T1000 (cell line): ENCODE measurements at places on chromosomes 5 and 9.

DNA sequence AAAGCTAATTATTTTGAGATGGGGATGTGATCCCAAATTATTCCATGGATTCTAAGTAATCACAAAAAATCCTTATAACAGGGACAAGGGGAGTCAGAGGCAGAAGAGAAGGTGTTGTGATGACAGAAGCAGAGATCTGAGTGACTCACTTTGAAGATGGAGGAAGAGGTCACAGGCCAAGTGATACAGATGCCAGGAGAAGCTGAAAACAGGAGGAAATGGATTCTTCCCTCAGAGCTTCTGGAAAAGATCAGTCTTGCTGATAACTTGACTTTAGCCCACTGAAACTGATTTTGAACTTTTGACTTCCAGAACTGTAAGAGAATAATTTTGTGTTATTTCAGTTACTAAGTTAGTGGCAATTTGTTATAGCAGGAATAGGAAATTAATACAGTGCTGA is 105.3 kb downstream of the GCNT1 start:
- no peak for DNase-seq

- no peak for DNase-seq
Measured at GRCh38 chr9:129310666-129311350, 132.7 kb upstream of the IER5L start.

GRCh38 chr9:99238331-99238730 is 16.2 kb downstream of the SEC61B start:
- no peak for DNase-seq

DNA sequence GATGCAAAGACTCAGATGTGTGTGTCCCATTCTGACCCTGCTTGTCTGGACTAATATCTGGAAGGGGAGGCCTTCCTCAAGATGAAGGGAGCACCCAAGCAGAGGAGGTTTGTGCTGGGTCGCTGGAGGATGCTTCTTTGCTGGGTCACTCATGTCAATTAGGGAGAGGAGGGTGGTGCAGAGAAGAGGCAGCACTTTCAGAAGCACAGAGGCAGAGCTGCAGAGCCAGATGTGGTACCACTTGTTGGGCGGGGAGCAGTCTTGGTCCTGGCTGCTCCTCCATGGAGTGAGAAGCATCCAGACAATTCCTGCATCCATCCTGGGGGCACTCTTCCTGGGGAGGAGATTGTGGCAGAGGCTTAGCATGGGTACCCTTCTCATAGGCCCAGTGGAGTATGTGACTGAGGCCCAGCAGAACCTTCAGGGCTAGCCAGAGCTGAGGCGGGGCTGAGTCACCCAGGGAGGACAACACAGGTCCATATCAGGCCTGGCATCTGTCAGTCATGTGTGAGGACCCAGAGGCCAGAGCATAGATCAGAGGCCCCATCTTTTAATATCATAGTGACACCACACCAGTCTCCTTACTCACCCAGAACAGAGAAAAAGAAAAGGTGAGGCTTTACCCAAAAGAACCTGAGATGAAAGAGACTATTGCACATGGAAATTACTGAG is 59.8 kb downstream of the TNFSF15 start:
- no peak for DNase-seq

- DNase-seq = no peak
Measured at GRCh38 chr5:94745786-94746730, 127.6 kb downstream of the SLF1 start.

DNA sequence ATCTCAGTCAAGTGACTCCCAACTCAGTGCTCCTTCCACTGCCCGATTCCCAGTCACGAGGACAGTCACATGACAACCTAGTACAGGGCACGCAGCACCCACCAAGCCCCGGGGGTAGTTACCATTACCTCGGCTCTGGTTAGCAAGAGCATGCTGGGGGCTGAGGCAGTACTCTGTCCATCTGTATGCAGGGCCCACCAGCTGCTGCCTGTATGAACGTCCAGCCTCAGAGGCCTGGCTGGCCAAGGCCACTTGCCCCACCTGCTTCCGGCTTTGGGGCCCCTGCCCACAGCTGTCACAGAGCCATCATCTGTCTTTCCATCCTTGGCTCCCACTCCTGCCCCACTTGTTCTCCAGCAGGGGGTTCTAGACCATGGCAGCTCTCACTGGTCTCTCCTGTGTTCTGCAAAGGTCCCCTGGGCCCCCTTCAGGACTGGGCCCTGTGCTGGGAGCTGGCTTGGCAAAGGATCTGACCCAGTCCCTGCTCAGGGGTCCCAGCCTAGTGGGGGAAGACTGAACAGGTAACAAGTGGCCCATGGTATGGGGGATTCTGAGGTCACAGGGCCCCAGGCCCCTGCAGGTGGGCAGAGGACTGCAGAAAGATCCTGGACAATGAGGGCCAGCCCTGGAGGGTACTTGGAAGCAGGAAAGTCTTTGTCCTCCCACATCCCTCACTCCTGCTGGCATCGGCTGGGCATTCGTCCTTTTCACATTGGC is 3.3 kb downstream of the RPL35 start:
- no peak for DNase-seq

- no peak for DNase-seq
Measured at GRCh38 chr5:160420331-160420610, 1.4 kb upstream of the PTTG1 start.

DNA sequence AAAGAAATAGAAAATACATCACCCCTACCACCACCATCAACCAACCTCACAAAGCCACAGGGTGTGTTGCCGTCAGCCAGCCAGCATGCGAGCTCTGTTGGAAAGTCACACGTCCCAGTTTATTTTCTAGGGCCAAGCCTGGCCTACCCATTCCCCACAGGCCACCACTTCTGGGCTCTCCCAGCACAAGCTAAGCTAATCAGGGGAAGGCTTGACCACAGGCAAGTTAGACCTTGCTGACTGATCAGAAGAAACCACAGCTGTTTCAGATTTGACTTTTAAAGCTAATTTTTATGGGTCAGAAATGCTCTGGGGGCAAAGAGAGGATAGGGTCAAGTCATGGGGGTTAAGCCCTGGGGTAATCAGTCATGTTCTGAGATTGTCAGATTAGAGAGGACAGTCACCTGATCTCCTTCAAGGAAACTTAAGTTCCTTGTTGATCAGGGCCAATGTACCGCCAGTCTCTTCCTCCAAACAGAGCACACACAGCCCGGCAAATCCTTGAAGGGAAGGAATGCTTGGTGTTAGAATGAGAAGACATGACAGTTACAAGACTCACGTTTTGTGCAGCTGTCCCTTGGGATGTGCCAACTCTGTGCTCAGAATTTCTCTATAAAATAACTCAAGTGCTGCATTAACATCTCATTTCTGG is 7.6 kb downstream of the SHB start:
- DNase-seq = no peak

GRCh38 chr5:174785120-174785680 is 60.8 kb downstream of the MSX2 start:
- no peak for DNase-seq

DNA sequence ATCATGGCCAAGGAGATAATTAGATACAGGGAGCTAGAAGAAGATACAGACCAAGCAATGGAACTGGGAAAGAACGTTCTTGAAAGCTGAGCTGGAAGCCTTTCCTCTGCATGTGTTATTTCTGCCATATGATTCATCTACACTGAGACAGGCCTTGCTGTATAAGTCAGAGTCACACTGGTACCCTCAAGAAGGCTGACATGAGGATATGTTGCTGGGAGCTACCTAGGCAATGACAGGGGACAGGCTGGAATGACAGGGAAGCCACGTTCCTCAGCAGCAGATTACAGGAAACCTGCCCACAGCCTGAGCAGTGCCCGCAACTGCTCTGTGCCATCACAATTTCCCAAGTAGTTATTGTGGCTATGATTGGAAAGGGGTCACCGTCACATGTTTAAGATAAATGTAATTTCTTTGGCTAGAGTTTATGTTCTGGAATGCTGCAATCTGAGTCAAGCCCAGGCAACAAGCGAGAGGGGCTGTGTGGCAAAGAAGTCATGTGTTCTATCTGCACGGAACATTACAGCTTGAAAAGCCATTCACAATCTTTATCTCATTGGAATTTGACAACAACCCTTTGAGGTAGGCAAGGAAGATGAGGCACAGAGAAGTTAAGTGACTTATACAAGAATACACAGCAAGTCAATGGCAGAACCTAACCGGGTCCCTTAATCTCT is 108.2 kb downstream of the TTLL11 start:
- DNase-seq = no peak

- DNase-seq = no peak
Measured at GRCh38 chr5:34583167-34583566, 73.0 kb upstream of the RAI14 start.

DNA sequence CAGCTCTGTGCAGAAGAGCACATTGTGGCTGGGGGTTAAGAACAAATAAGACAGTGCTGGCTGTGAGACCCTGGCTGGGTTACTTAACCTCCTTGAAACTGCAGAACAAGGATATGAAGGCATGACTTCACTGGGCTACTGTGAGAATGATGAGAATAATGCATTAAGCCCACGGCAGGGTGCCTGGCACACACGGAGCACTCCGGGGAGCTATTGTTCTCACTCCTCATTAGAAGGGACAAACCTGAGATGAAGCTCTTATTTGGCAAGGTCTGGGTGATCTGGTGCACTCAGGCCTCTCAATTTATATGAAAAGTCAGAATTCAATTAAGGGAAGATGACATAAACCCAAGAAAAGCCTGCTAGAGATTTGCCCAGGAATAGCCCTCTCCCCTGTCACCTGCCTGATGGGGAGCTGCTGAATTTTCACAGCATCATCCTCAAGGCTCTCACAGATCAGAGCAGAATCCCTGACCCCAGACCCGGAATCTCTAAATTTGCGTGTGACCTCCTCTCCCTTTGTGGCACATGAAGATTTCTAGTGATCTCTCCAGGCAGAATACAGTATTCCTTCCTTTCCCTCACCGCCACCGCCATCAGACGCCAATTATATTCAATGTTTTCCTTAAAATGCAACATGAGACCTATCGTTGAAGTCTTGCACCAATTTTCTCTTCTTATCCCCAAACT is 102.1 kb downstream of the COL23A1 start:
- no peak for DNase-seq

GRCh38 chr5:82446809-82447208 is 168.7 kb upstream of the RPS23 start:
- no peak for DNase-seq

GRCh38 chr5:160023908-160024630 is 15.1 kb downstream of the TTC1 start:
- no peak for DNase-seq

- DNase-seq = no peak
Measured at GRCh38 chr9:22046243-22046885, 37.3 kb upstream of the CDKN2B start.

DNA sequence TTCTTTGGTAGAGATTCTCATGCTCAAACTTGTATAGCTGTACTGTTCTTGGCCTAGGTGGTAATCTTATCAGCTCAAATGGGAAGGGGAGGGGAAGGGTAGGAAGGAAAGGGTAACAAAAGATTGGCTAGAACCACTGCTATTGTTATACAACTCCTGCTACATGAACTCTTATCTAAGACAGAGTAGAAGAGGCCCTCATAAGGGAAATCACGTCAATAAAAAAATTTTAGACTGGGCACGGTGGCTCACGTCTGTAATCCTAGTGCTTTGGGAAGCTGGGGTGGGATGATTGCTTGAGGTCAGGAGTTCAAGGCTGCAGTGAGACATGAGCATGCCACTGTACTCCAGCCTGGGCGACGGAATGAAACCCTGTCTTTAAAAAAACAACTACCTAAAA is 15.9 kb downstream of the STOM start:
- DNase-seq = no peak

DNA sequence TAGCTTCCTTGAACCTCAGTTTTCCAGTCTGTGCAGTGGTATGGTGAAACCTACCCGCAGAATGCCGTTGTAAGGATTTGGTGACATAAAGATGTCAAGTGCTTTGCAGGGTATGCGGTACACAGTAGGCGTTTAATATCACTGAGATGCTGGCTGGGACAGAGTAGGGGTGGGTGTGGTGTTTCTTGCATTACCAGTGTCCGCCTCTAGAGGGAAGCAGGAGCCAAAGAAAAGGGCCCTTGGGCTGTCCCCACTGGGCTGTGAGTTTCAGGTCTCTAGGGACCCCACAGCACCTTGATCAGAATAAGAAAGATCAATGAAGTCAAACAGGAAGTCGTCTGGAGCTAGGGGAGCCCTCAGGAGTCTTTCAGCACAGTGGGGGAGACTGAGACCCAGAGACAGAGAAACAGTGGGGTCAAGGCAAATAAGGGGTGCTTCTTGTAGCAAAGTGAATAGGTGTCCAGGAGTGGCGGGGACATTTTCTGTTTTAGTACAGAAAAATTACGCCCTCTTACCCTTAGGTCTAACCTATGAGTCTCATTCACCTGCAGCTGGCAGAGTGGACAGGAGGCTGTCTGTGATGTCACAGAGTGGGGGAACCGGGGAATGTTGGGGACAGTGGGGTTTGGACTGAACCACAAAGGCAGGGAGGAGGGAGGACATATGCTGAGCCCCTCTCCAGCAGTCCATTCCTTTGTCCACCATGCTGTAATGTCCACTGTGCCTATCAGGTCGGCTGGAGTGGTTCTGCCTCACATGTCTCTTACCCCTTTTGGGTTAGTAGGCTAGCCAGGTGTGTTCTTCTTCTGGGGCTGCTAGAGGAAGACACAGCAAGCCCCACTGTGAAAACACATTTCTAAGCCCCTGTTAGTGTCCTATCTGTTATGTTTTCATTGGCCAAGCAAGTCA is 4.7 kb upstream of the TEX53 start:
- DNase-seq = no peak

DNA sequence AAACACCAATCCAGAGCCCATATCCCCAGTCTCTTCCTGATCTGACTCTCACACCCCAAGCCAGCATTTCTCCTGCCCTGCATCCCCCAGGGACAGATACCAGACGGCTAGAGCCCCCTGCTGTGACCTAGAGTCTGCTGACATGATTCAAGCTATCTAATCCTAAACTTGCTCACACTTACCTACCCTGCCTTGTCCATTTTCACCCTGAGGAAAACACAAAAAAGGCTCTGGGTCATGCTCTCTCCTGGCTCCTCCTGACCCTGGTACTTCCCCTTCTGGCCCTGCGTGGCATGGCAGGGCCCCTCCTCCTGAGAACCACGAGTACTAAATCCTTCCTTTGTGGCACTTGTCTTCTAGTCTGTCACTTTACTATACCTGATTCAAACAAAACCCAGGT is 2.8 kb upstream of the ARRDC1 start:
- no peak for DNase-seq

GRCh38 chr5:125176005-125176390 is 429.6 kb upstream of the ZNF608 start:
- DNase-seq = no peak

DNA sequence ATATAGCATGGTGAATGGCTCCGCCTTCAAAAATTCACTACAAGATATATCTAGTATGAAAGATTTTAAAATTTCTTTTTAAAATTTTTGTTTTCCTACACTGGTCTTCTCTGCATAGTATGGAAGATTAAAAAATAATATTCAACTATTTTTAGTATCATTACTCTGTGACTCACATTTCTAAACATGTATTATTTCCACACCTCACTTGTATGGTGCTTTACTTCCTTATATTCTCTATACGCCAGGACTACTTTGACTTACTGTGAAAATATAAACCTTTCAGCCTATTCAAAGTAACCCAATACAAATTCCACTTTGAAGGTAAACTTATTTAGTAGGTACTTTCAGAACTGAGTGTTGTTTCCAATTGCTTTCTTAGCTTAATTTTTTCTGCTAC is 26.8 kb upstream of the TXNDC8 start:
- no peak for DNase-seq

- DNase-seq = no peak
Measured at GRCh38 chr9:76591256-76591950, 132.4 kb downstream of the GCNT1 start.
